NCI-H1930 (cell line): ENCODE measurements at places on chromosomes 6 and 20.

DNA sequence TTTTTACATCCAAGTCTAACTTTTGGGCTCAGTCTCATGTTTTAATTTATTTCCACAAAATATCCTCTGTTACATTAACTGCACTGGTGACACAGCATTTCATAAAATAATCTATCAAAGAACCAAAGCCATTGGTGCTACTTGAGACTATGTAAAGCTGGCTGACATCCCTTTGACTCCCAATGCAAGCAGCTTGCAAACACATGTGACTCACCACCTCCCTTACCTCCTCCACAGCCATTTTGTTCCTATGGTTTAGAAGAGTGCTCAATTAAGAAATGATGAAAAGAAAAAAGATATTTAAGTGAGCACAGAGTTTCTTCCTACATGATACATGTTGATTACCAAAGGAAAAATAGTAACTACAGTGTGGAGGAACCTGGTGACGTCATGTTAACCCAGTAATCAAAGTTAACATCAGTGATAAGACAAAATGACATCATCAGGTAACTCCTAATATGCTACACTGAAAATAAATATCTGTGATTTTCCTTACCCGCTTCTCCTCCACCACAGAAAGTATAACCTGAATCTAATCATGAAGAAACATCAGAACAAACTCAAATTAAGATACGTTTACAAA lies 53.3 kb upstream of the LGSN start:
- no peak for DNase-seq

DNA sequence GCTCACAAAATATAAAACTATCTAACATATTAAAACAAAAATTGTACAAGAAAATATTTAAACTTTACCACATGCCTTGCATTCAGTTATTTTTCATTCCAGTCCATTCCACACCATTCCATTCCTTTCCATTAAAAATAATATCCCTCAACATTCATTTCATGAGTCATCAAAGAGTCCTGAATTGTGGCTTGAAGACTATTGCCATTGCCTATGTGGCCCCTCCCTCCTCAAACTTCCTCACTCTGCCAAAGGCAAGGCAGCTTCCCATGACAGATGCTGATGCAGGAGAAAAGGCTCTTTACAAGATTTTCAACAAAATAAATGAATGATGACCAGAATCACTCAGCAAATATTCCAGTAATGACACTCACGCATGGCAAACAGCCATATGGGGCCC lies 31.7 kb downstream of the IL20RA start:
- DNase-seq = no peak

DNA sequence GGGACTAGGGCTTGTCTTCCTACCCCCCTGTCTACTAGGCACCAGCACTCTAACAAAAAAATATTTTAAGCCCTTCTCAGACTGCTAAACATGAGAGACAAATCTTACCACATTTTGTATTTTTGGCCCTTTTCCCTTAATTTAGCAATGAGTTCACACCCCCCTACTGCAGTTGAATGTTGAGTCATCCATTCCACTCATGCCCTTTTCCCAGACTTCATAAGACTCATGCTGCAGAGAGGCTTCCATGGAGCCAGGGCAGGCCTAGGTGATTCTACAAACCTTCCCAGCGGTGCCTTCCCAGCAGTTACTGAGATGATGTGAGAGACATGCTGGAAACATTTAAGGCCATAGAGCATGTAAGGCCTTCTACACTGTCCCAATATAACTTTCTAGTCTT lies 53.9 kb downstream of the PXDC1 start:
- no peak for DNase-seq

DNA sequence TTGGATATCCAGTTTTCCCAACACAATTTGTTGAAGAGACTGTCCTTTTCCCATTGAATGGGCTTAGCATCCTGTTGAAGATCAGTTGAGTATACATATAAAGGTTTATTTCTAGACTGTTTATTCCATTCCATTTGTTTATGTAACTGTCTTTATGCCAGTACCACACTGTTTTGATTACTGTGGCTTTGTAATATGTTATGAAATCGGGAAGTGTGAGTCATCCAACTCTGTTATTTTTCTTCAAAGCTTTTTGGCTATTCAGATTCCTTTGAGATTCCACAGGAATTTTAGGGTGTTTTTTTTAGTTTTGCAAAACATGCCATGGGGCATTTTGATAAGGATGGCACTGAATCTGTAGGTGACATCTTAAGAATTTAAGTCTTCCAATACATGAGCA lies 188.3 kb downstream of the BMP7 start:
- no peak for DNase-seq

DNA sequence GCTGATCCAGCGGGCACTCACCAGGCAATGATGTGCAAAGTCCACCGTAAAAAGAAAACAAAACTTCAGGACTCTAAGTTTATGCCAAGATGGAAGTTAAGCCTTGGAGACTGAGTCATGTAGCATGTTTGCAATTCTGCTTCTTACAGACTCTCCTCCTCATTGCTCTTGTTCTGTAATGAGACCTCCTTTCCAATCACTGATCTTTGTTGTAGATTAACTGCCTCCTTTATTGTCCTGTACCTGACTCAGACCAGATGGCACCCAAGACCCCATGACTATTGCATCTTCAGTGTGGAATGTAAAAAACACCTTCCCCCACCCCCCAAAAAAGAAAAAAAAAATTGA lies 11.2 kb downstream of the NEU1 start:
- no peak for DNase-seq

DNA sequence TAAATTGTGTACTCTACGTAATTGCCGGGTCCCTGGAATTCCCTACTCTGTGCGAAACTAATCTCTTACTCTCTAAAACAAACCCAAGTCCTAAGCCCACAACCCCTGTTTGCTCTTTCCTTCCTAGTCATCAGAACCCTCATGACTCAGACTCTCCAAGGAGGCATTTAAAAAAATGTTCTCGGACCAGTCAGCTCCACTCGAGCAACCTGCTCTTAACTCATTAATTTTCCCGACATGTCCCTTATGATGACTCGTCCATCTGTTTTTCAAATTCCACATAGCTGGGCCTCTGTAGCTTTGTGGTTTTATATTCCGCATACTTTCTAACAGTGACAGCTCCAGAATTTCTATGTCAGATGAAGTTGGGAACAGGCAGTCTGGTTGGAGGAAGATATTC lies 2.6 kb upstream of the MUC22 start:
- DNase-seq = no peak

GRCh38 chr6:144478483-144478882 lies 193.3 kb downstream of the UTRN start:
- DNase-seq = no peak

DNA sequence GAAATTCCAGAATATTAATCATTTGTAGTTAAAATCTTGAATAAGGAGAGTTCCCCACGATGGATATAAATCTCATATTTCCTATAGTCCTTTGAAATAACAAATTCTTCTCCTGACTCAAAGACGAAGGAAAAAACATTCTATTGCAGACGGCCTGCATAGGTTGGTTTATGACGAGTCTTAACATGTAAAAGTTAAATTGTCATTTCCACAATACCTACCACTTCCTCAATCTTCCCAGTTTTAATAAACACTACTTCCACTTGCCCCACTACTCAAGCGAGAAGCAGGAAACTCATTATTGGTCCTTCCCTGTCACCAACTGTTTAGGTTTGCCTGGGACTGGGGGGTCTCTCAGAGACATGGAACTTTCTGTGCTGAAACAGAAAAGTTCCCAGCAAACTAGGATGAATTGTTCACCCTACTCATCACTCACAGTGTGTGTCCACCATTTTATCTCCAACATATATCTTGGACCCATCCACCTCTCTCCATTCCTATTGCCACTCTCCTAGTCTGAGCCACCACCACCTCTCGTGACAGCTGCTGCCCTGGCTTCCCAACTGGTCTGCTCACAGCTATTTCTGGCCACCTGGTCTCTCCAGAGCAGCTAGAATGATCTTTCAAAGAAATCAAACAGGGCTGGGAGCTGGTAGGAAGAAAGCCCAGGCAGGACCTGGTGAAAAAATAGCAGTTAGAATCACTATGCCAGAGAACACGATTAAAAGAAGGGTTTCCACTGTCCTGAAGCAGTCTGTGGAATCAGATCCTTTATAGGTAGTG lies 15.1 kb upstream of the ZSCAN9 start:
- no peak for DNase-seq

DNA sequence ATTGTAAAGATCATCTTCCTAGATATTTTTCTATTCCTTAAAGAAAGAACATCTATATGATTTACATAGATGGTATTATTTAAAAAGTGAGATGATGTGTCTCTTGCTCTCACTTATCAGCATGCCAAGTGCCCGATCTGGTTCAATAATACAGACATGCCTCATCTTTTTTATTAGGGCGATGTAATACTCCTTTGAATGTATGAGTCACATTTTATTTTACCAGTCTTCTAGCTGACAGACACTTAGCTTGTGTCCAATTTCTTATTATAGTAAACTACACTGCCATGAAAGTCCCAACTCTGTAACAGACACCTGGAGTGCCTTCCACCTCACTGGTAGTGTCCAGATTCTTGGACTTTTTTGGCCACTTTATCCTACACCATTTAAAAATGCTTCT lies 586.6 kb upstream of the BTBD3 start:
- no peak for DNase-seq

- no peak for DNase-seq
These were observed 52.9 kb upstream of the HDDC2 start for GRCh38 chr6:125354649-125355048.

- no peak for DNase-seq
These were observed 182.1 kb downstream of the ANKRD60 start for GRCh38 chr20:58046311-58046710.

GRCh38 chr20:12798286-12798685 lies 210.5 kb upstream of the SPTLC3 start:
- DNase-seq = no peak

DNA sequence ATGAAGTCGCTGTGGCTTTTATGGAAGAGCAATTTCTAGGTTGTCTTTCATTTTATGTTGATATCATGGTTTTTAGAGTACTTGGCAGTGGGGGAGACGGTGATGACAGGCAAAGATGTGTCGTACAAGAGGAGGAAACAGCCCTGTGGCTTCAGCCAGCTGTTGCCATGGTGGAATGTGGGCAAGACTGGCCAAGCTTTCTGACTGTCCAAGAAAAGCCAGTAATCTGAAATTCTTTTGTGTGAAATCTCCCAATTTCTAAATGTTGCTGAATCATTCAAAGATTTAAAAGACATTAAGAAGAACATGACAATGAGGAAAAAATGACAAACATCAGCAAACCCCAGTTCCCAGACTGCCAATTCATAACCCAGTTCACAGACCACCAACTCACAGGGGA lies 23.1 kb downstream of the PFDN4 start:
- no peak for DNase-seq

- DNase-seq = no peak
These were observed 5.8 kb downstream of the TM9SF4 start for GRCh38 chr20:32115211-32115767.

GRCh38 chr6:33091957-33092356 lies 16.2 kb downstream of the HLA-DPB1 start:
- DNase-seq = no peak

DNA sequence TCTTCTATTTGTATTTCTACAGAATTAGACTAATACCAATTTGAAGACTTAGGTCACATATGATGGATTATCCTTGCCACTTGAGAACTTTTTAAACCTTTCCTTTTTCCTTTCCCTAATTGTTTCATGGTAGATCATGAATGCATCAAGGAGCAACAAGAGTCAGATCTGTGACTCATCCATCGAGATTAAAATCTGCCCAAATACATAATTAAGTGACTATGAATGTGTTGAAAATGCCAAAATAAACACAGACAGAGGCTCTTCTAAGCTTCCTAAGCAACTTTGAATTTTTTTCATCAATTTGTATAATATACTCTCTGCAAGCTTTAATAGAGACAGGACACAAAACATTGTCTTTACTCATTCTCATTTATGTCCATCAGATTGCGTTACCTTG lies 23.5 kb upstream of the HTR1E start:
- DNase-seq = no peak

GRCh38 chr6:109944448-109944847 lies 33.7 kb upstream of the GPR6 start:
- no peak for DNase-seq

DNA sequence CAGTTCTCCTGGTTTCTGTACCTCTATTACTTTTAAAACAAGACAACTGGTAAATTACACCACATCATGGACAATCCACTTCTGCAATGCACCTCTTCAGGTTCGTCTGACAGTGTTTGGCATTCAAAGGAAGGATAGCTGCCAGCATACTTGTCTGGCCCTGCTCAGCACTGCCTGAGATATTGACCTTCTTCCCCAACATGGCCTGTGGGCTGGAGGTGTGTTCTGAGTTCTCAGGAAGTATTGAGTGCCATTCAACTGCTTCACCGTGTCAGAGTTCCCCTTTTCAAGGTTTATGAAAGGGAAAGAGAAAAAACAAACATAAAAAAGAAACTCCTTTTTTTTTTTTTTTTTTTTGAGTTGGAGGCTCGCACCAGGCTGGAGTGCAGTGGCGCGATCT lies 267.9 kb upstream of the SASH1 start:
- DNase-seq = no peak

DNA sequence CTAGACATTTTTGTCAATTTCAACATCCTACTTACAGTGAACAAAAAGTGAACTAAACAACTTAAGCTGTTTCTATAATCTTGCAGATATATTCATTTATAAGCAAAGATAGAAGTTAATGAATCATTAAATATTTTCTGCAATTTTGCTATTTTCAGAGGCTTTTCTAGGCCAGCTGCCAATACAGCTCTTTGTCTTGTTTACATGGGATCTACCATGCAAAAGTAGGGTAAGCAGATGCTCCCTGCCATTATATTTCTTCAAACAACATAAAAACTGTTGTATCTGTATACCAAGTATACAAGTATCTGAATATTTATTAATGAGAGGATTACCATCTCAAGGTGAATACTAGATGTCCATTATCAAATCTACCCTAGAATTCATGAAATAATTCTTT lies 15.4 kb downstream of the PNISR start:
- DNase-seq = no peak

DNA sequence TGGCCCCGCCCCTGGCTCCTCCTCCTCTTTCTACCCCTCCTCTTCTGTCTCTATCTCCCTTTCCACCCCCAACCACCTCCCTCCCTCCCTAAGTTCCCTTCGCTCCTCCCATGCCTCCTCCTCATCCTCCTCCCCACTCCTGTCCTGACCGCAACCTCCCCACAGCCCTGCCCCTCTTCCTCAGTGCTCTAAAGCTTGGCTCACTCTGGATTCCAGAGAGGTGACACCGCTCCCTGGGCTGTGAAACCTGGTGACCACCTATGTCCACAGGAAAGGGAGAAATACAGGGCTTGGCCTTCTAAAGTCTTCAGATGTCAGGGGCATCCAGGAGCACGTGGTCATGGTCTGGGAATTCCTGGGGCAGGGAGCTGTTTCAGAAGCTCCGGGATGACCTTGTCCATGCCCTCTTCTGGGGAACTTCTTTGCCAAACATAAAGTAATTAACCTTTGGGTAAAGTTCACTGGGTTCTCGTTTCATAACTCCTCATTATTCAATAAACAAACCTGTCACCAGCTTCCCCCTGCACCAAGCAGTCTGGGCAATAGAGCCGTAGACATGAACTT lies 345 bp upstream of the CST5 start:
- no peak for DNase-seq

GRCh38 chr20:44581515-44581914 lies 864 bp upstream of the PKIG start:
- DNase-seq = no peak

GRCh38 chr6:169253337-169254238 lies at the start of gene THBS2:
THBS2 (minus strand) TSS chr6:169253846; CDS start chr6:169250784, 3,062 bp downstream.
- DNase-seq = no peak
